ENCODE measurements at places on chromosomes 1 and 21. TPM values are rescaled to one million over a fixed set of nuclear protein-coding genes. Genes with fewer than 3 reads are reported as not detected.
A peak's percentile ranks its signal among the peaks of the same experiment; 100 is the strongest.

DNA sequence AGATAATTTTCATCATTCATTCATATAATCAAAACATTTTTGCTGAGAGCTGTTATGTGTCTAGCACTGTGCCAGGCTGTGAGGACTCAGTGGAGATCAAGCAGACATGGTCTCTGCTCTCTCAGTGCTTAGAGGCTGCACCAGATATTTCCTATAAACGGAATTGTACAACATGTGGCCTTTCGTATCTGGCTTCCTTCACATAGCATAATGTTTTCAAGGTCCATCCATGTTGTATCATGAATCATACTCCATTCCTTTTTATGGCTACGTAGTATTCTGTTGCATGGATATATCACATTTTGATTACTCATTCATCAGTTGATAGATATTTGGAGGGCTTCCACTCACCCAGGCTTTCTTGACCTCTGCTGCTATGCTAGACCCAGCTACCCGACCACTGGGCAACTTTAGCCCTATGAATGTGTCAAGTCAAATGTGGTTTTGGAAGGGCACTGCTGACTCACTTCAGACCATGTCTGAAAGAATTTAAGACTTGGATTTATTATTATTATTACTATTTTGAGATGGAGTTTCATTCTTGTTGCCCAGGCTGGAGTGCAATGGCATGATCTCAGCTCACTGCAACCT is 18.5 kb downstream of the NCF2 start:
- DNase-seq, result no peak

GRCh38 chr1:115679141-115679611 is 37.4 kb downstream of the VANGL1 start:
- DNase-seq, result no peak

DNA sequence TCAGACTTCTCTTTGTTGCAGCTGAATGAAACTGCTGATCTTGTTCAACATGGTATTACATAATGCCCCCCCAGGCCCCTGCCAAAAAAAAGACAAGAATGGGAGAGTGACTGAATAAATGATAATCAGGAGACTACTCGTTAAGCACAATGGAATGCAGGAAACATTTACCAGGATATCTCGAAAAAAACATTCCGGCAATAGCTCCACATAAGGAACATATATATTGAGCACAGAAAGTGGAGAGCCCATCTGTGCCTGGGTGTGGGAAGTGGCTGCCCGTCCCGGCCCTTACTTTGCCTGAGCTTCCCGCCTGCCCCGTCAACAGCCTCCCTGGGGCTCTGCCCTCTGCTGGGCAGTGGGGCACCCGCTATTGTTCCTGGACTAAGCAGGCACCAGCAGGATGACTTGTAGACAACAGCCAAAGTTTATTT is 13.3 kb downstream of the TRIM11 start:
- DNase-seq, result peak; percentile 61

GRCh38 chr1:167518331-167518700 is at the start of gene CD247:
Gene CD247, minus strand, starts transcription at chr1:167518529. Its CDS starts 64 bp downstream, at chr1:167518465.
- peak; percentile 34 for DNase-seq

DNA sequence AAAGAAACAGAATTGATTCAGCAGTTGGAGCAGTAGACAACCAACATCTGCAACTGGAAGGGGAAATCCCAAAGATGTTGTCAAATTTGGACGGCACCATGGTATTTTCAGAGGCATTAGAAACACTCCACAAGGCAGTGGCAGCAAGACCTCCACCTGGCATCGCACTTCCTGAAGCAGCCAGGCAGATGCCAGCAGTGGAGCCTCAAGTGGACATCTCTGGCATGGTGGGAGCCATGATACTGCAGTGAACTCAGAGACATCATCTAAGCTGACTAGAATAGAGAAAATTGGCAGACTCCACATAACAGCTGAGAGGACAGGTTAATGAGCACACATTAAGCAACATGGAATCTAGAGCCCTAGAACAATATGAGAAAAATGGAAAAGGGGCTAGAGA is 33.9 kb upstream of the RGS8 start:
- DNase-seq, result no peak

GRCh38 chr1:224996266-224996665 is 66.8 kb downstream of the DNAH14 start:
- DNase-seq, result no peak

DNA sequence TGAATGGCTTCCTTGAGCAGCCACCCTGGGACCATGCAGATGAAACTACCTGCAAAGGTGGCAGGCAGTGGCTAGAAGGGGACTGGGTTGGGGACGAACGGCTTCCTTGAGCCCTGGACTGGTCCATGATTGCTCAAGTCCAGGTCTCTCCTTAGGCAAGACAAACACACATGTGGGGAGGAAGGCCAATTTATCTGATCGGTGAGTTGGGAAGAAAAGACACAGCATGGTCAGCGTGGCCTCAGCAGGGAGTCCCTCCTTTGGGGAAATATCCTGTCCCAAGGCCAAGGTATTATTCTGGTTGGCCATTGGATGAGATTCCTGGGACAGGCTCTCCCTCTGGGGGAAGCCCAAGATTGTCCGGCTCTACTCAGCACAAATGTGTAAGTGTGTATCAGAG is 116.3 kb upstream of the ERG start:
- DNase-seq, result no peak

GRCh38 chr1:12276225-12276624 is 46.4 kb downstream of the VPS13D start:
- DNase-seq, result no peak

DNA sequence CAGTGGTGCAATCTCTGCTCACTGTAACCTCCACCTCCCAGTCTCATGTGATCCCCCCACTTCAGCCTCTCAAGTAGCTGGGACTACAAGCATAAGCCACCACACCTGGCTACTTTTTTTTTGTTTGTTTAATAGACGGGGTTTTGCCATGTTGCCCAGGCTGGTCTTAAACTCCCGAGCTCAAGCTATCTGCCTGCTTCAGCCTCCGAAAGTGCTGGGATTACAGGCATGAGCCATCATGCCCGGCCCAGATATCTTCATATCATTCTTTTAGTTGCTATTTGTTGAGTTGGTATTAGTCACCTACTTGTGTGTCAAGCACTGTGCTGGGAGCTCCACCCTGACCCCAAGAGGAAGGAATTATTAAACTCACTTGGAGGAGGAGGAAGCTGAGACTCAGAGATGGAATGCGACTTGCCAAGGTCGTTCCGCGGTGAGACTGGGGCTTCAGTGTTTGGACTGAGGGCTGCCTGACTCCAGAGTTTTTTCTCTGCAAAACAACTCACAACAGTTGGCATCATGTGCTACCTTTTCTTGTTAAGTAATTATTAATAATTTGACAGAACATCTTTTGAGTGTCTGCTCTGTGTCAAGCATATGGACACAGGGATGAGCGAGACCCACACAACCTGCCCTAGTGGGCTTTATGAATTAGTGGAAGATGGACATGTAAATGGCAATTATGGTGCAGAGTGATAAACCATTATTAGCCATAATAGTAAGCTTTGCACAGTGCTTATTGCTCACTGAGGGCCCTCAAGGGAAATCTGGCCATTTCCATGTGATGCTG is 132.0 kb downstream of the FOXD2 start:
- no peak for DNase-seq

GRCh38 chr1:83064589-83065242 is 934.2 kb downstream of the TTLL7 start:
- no peak for DNase-seq

- no peak for DNase-seq
These were observed 2.1 kb upstream of the GPR61 start for GRCh38 chr1:109537450-109538178.

- no peak for DNase-seq
These were observed 13.3 kb downstream of the CDKN2C start for GRCh38 chr1:50983219-50983802.

- no peak for DNase-seq
These were observed 80.8 kb upstream of the SLC2A1 start for GRCh38 chr1:43039228-43040055.

GRCh38 chr1:66311092-66311491 is 222.9 kb upstream of the SGIP1 start:
- DNase-seq, result no peak

DNA sequence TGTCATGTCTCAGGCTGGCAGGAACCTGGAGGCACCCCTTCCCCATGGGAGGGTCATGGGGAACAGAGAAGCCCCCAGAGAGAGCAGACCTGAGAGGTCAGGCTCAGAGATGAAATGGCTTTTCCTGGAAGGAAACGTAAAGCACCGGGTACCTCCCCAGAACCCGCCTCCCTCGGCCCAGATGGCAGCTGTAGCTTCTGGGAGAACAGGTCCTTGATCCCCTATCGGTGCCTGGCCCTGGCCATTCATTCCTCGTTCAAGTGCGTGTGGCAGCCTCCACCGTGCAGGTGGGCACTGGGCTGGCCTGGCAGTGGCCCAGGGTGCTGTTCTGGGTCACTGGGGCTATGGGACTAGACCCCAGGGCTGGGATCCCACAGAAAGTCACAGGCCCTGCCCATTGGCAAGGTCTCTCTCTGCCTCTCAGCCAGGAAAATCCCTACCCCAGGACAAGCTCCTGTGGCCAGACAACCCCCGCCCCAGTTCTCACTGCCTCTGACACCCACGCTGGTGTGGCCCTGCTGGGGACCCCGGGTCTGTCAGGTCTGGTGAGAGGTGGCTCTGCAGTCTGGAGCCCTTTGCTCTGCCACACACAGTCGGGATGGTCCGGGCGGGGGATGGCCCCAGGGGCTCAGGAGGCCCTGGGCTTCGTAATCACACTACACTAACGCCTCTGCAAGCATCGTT is 183.2 kb upstream of the VAMP3 start:
- no peak for DNase-seq

- no peak for DNase-seq
These were observed 124.6 kb downstream of the HLCS start for GRCh38 chr21:36841866-36842265.

DNA sequence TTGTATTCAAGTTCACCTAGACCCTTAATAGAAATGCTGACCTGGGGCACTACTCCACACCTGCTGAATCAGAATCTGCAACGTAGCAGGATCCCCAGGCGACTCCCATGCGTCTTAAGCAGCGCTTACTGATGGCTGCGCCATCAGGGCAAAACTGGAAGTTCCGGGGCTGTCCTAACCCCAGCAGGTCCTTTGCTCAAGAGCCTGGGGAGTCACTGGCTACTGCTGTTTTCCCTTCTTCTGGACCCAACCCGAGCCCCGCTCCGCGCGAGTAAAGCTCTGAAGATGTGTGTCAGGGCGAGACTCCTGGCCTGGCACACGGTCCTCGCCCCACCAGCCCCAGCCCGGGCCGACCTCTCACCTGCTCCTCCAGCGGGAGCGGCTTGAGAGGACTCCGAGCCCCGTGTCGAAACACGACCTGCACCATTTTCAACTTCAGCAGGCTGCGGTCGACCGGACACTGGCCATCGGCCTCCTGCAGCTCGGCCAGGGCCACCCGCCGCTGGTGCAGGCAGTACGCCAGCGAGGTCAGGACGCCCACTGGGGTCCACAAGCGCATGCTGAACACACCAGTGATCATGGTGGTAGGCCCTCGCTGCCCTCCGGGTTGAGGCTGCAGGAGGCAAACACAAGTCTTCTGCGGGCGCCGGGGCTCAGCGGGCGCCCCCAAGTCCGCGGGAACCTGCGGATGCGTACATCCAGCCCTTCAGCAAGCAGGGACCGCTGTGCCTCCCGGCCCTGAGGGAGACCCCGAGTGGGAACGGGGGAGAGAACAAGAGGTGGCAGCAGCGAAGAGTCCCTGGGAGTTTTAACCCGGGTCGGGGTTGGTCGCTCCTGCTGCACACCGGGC is 630 bp downstream of the ACP6 start:
- peak; percentile 77 for DNase-seq

- no peak for DNase-seq
These were observed 522 bp downstream of the SLC45A1 start for GRCh38 chr1:8318436-8318835.

GRCh38 chr1:29875557-29876028 is 639.3 kb downstream of the PTPRU start:
- no peak for DNase-seq

- DNase-seq, result peak; percentile 44
These were observed 339.9 kb downstream of the NTNG1 start for GRCh38 chr1:107480548-107481415.

DNA sequence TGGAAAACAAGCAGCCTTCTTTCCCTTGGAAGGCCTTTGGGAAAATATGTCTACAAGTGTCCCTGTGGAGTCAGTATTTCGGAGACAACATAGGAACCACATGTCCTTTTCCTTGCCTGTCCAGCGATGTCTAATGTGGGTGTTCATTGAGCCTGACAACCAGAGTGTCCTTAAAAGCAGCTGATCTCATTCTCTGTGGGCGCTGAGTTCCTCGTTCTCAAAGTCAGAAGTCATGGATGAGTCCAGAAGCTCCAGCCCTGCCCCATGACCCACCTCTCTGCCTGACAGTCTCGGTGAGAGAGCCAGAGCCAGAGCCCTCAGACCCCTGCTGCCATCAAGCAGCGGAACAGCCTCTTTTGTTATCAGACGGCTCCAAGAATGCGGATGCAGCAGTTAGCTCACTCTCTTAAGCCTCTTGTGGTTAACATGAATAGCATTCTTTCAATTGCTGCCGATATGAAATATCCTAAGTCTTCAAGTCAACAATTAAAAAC is 329.2 kb downstream of the TGFB2 start:
- no peak for DNase-seq

DNA sequence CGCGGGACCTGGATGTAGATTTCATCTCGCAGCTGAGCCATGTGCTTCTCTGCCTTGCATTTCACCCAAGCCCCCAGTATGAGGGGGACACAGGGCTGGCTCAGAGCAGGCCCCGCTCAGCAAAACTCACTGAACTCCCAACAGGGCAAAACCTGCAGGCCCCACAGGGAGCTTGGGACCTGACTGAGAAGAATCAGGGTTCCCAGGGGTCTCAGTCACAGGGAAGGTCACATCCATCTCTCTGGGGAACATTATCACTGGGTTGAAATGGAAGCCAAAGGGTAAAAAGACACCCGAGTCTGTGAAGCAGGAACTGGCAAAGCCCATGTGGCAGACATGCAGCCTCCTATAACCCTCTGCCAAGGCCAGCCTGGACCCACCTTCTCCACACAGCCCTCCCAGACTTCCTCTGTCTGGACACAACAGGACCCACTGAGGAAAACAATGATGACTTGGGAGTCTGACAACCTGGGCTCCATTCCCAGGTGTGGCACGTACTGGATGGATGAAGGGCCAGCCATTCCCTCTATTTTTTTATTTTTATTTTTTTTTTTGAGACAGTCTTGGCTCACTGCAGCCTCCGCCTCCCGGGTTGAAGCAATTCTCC is 11.7 kb downstream of the HSPG2 start:
- peak; percentile 31 for DNase-seq

NTPCR gene
- 49.9 TPM for total RNA-seq

C4BPB gene
- total RNA-seq, result 20.0 TPM

S100A9 gene
- total RNA-seq, result 75.0 TPM

HLX gene
- total RNA-seq, result 6.2 TPM

CYYR1 gene
- 5.2 TPM for total RNA-seq

KCNN3 gene
- 2.0 TPM for total RNA-seq

PEX19 gene
- 53.7 TPM for total RNA-seq

SERINC2 gene
- total RNA-seq, result 146 TPM
